Transverse colon (tissue), 4 donors: ENCODE measurements at places on chromosomes 2 and 18. TPM values are rescaled to one million over a fixed set of nuclear protein-coding genes. Genes with fewer than 3 reads are reported as not detected.

CKAP2L gene
- 0.64 TPM for total RNA-seq

MC2R gene
- total RNA-seq, result not detected

SIGLEC15 gene
- not detected for total RNA-seq

STON1 gene
- 28.8 TPM for total RNA-seq

DNER gene
- total RNA-seq, result 4.9 TPM

IGFBP5 gene
- total RNA-seq, result 146 TPM

ZSWIM2 gene
- not detected for total RNA-seq

TLX2 gene
- total RNA-seq, result not detected

STPG4 gene
- 0.82 TPM for total RNA-seq

BUB1 gene
- total RNA-seq, result 6.7 TPM
